ENCODE measurements at places on chromosomes 5 and 9.
A peak's percentile ranks its signal among the peaks of the same experiment; 100 is the strongest.

GRCh38 chr5:94375801-94376200 lies 242.6 kb downstream of the KIAA0825 start:
- no peak for DNase-seq

DNA sequence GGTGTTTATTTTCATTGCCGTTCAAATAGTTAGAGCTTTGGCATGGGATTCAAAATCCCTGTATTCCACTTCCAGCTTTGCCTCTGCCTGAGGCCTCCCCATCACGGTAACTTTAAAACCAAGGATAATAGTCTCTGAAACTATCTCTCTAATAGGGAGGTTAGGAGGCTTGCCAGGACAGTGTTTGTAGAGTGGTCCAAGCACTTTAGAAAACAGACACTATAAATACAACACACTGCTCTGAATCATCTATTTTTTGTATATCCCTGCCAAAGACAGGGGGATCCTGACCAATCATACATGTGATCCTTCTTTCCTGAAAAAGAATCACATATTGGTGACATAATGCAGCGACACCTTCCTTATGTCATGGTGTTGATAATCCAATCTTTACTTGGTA lies 326.8 kb downstream of the BNC2 start:
- DNase-seq = no peak

DNA sequence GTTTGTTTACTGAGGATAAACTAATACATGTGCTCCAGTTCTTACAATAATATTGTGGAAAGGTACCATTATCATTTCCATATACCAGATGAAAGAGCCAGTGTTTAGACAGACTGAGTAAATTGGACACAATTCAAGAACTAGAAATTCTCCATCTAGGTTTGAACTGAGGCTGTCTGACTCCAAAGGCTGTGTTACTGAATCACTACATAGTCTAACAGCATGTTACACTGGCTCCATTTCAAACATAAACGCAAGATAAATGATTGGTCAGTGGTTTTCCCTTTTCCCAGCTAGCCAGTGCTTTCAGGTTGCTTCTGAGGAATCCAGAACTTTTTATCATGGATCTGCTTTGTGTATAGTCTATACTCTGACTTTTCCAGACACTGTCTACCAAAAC lies 8.1 kb downstream of the SPDL1 start:
- DNase-seq = no peak

DNA sequence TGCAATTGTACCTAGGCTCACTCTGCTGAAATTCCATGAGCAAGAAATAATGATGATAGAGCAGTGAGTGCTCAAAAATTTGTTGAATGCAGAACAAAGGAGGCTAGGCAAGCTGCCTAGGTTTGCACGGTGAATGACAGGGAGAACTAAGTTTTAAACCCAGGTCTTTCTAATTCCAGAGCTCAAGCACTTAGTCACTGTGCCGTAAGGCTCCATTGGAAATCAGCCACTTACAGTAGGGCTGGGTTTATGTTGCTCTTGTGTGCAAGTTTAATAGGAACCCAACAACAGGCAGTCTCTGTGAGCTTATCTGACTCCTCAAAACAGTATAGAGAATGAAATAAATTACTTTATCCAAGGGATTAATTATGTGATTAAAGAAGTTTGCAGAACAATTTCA lies 147.0 kb downstream of the CSNK1G3 start:
- DNase-seq = no peak

- DNase-seq = no peak
Observed at GRCh38 chr9:105887679-105888078, 193.3 kb downstream of the TMEM38B start.

DNA sequence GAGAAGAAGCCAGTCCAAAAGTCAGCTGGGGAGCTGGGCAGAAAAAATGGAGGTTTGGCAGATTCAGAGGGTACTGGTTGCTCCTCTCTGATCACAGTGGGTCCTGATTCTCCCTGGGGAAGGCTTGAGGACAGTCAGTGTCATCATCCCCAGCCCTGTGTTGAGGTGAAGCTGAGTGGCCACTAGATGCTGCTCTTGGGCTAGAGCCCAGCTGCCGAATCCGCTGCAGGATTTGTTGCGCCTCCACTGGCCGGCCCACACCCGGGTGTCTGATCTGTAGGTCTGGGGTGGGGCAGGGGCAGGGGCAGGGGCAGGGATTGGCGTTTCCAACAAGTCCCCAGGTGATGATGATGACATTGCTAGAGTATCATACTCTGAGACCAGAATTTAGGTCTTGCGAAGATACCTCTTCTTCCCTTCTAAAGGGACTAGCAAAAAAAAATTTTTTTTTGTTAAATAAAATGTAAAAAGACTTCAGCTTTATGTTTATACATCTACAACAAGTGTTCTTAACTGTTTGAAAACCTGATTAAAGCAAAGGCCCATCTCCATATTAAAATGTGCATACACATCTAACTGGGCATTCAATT lies 106.8 kb downstream of the PDE6A start:
- DNase-seq = no peak

GRCh38 chr5:139501381-139501780 lies 18.8 kb upstream of the STING1 start:
- no peak for DNase-seq

GRCh38 chr5:13746026-13746425 lies 198.5 kb downstream of the DNAH5 start:
- no peak for DNase-seq

- no peak for DNase-seq
Observed at GRCh38 chr5:132115375-132115774, 41.8 kb downstream of the CSF2 start.

DNA sequence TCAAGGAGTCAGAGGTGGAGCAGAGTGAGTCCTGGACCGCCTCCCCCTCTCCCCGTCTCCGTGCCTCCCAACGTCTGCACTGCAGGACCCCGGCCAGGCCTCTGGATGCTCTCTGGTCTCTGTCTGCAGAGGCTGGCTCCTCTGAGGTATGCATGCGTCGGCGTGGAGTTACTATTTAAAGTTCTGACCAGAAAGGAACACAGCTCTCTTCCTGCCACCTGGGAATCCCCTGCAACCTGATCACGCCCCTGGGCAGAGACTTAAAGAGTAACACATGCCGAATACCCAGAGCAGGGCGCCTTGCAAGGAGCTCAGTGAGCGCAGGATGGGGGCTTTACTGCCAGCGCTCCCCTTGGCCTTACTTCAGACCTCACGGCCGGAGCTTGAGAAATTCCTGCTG lies 16.0 kb downstream of the ANXA6 start:
- DNase-seq = peak; percentile 50

GRCh38 chr9:3775968-3776367 lies 250.2 kb upstream of the RFX3 start:
- no peak for DNase-seq

All from stimulated activated CD8-positive, alpha-beta memory T cell treated with anti-CD3 and anti-CD28 coated beads, Interleukin-7, amount 100 ng/mL, for 4 hours (primary cell).